ENCODE measurements at places on chromosomes 12 and 14. TPM values are rescaled to one million over a fixed set of nuclear protein-coding genes. Genes with fewer than 3 reads are reported as not detected.

The AMN gene
- total RNA-seq: 1.4 TPM

The C12orf50 gene
- total RNA-seq: not detected

The KRT71 gene
- total RNA-seq: not detected

The KRT79 gene
- total RNA-seq: 1.6 TPM

The HELB gene
- total RNA-seq: 16.2 TPM

The KRT6C gene
- total RNA-seq: not detected
